ENCODE measurements at places on chromosomes 5 and 9.

DNA sequence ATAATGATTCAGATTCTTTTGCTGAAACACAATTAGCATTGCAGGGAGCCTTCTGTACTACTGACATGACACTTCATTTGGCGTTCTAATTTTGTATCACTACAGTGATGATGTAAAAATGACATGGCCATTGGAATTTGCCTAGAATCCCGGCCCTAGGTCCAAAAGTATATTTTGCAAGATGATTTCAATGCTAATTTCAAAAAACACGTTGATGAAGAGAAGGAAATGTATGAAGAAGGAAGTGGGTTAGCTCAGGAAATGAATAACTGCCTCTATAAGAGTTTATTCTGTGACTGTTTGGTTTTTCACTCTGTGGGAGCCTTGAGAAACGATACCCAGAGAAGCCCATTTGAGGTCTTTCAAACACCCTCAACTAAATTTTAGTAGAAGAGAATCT is 59.3 kb downstream of the OSTF1 start:
- no peak for DNase-seq

- DNase-seq = no peak
Measured at GRCh38 chr9:126465977-126466376, 139.3 kb downstream of the MVB12B start.

GRCh38 chr5:163475411-163475810 is 15.0 kb downstream of the HMMR start:
- DNase-seq = no peak

- no peak for DNase-seq
Measured at GRCh38 chr5:142239394-142240159, 85.2 kb downstream of the SPRY4 start.

DNA sequence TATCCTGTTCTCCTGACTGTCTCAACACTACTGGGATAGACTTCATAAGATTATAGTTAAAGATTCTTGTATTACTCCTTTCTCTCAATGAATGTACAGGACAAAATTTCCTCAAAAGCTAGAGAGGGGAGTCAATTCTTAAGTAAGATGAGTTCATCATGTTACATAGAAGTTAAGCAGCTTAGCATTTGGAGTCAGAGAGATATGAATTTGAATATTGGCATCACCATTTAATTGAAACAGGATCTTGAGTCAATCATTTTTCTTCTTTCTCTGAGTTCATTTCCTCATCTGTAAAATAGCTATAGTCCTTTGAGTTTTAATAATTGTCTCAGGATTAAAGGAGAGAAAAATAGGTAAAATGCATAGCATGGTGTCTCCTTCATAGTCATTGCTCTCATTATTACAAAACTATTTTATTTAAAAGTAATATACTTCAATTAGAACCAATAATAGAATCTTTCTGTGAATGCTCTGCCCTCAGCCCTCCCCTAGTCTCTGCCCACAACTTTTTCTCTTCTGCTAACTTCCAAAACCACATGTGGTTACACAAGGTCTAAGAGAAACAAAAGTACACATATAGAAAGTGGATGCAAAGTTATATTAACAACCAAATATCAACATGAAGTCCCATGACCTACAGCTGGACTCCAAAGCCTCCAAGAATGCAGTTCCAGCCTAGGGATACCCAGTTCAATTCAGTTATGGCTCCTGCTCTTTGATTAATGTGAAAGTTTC is 265.6 kb downstream of the TLE1 start:
- DNase-seq = no peak

DNA sequence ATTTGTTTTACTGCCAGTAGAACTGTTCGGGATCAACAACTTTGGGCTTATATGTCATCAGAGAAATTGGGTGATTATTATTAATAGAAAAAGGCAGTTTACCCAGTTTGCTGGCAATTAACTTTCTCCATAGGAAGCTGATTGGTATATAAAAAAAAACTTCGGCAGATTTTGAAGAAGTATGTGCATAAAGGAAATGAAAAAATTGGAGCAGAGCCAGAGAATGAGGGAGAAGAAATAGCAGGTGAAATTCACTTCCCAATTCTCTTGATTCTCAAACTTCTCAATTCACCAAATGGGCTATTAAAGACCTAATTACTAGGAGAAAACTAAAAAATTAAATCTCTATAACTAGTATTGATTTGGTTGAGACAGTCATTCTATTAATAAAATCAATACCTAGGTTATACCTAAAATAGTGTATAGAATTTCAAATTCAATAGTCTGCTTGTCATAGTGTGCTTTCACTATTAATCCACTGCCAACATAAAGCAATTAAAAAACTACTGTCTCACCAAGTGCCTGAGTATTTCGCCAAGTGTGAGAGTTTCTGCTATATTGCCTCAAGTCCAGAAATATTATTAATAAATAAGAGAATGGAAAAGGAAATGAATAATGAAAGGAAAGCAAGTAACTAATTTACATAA is 47.5 kb downstream of the STX17 start:
- no peak for DNase-seq

GRCh38 chr9:750249-750967 is 91.1 kb upstream of the DMRT1 start:
- no peak for DNase-seq

GRCh38 chr5:88613051-88613450 is 269.9 kb downstream of the MEF2C start:
- DNase-seq = no peak

- DNase-seq = no peak
Measured at GRCh38 chr9:85216601-85217000, 525.2 kb downstream of the AGTPBP1 start.

DNA sequence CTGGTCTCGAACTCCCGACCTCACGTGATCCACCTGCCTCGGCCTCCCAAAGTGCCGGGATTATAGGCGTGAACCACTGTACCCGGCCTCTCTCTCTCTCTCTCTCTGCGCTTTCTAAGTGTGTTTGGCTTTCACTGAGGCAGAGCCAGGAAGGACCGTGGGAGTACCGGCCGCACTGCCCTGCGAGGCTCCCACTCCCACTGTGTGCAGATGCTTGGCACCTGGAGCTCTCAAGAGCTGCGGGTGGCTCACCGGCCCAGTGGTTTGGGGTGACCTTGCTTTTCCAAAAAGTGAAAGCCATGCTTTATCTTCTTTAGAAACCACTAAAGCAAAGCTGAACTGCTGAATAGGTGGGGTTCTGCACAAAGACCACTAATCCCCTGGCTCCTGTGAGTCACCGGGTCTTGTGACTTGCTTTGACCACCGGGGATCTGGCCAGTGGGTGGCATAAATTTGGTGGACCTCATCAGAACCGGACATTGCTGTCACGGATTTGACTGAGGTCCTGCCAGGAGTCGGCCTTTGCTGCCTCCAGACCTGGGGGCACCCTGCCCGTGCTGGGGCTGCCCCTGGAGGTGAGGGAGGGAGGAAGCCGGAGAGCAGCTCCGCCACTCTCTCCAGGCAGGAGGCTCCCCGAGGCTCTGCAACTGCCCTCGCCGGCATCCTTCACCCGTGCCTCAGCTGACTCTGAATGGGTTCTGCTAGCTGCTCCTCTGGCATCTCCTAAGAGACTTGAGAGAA is 228.9 kb downstream of the FANCC start:
- no peak for DNase-seq

- no peak for DNase-seq
Measured at GRCh38 chr9:121298689-121299466, 30.9 kb downstream of the GSN start.

DNA sequence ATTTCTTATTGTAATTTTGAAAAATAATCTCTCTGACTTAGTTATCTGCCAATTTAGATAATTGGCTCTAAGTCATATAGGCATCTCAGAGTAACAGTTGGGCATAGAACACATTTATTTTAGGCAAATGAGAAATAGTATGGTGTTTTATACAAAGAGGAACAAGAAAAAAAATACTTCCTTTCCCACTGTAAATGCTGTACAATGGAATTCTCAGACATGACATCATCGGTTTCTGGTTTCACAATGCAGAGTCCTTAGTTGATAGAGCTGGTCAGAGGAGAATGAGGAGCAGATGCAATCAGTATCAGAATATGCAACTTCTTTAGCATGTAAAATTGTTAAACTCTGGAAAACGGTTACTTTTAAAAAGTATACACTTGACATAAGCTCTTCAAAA is 49.4 kb downstream of the PLK2 start:
- no peak for DNase-seq
